ENCODE measurements at places on chromosomes 4 and X.

GRCh38 chr4:189124149-189124758, 816.4 kb upstream of the FRG1 start:
- peak; percentile 70 for DNase-seq

GRCh38 chrX:53683556-53684414, 2.7 kb downstream of the HUWE1 start:
- DNase-seq: peak; percentile 99

DNA sequence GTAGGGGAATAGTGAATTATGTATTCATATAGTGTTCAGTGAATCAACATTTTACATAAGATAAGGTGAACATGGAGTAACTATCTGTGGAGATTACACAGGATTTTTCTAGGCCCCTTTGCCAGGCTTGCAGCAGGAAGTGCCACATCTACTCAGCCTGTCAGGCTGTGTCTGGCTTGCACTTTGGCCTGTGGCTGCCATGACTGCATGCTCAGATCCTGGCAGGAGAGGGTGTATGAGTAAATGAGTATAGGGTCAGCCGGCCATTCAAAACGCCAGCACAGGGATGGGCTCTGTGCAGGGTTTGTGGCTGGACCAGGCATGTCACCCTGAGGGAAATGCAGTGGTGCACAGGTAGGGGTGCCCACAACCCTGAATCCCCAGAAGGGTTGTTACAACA, 51.9 kb downstream of the UBQLN2 start:
- no peak for DNase-seq

DNA sequence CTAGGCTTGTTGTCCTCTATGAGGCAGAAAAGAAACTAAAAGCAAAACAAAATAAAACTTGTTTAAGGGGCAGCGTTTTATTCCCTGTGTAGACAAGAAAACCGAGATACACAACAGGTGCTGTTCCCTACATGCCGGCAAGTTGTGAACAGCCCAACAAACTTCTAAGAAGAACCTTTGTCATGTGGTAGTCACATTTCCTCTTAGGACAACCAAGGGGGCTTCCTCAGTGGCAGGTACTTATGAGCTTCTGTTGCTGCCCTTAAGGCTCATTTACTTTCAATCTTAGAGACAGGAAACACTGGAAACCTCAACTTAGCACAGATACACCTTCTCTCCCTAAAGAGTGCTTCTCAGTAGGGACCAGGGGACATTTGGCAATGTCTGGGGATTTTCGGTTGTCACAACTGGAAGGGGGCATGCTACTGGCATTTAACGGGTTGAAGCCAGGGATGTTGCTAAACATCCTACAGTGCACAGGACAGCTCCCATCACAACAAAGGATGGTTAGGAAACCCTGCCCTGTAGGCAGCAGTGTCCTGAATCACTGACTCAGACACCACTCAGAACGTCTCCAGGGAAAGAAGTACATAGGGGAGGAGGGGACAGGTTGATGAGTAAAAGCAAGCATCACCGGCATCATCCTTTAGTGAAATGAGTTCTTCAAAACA, 111.0 kb downstream of the ASB9 start:
- no peak for DNase-seq

- peak; percentile 67 for DNase-seq
Observed at GRCh38 chrX:39261446-39262147, 460.3 kb downstream of the MID1IP1 start.

GRCh38 chrX:79408623-79409322, 41.6 kb upstream of the ITM2A start:
- DNase-seq: no peak

DNA sequence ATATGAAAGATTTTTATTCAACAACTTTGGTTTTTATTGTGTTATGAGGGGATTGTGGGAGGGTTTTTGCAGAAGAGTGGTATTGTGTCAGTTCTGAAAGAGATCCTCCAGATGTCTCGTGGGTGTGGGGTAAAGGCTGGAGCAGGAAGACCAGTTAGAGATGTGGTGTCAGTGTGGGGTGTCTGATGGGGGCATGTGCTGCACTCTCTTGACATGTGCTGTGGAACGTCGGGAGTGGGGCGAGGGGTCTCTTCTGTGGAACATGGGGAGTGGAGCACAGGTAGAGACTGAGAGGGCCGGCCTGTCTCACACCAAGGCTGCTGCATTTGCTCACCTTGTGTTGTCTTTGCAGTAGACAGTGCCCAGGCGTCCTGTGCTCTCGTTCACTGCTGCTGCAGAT, 37.6 kb downstream of the FAM193A start:
- DNase-seq: no peak

DNA sequence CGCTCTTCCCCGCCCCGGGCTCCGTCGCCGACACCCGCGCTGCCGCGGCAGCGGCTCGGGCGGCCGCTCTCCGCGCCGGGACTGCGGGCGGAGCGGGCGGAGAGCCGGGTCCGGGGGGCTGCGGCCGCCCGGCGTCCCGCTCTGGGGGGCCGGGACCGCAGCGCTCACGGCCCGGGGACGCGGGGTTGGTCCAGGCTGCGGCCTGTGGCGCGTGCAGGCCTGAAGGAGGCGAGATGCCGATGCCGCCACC, 492 bp downstream of the GALNT7 start:
- DNase-seq: no peak

GRCh38 chrX:821327-822107, 190.9 kb downstream of the SHOX start:
- no peak for DNase-seq

GRCh38 chrX:114049063-114049462, 534.8 kb upstream of the HTR2C start:
- DNase-seq: no peak

- DNase-seq: peak; percentile 56
Observed at GRCh38 chrX:70174754-70175153, 2.5 kb upstream of the DGAT2L6 start.

DNA sequence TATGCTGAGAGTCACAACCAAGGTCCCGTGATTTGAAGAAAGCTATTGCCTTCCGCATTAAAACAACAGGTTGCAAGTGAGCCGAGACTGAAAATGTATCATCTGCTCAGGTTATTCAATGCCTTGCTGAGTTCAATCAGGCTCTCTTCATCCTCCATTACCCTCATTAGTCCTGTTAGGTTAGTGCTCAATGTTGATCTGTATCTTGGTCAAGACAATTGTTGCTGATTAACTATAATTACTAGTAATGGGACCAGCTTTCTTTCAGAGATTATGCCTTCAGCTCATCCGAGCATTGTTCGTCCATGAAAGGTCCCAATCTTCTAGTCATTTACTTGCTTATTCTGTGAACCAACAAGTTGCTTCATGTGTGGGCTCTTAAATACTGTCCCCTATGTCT, 534.6 kb upstream of the FAM241A start:
- DNase-seq: no peak

DNA sequence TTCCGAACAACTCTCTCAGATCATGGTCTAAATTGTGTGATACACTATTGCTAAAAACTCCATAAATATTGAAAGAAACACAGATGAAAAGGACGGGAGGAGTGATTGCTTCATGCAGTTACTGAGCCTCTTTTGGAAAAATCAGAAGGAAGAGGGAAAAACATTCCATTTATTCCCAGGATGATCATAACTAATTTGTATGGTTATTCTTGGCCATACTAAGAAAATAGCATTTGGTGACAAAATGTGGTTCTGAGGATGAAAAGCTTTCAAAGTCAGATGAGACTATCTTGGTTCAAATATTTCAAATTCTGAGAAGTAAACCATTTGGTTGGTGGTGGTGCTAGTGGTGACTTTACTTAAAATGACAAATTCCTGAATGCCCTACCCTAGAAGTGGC, 305.4 kb upstream of the LDB2 start:
- DNase-seq: no peak

Data from cardiac fibroblast (primary cell).